ENCODE measurements at places on chromosomes 16 and 17. TPM values are rescaled to one million over a fixed set of nuclear protein-coding genes. Genes with fewer than 3 reads are reported as not detected.

DNA sequence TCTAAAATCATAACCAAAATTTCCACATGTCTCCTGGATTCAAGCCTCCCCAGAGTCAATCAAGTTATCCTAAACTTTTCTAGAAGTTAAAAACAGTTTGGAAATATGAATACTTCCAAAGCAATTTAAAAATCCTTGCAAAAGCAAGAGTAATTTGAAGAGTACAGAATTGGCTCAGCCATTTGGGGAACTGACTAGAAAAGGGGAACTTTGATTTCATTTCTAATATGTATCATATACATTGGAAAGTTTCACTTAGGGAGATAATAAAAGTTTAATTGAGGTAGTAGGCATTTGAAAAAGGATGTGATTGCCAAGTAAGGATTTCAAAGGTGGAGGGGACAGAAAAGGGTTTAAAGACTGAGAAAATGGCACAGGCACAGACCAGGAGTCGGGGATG lies 9.0 kb upstream of the SLFN12L start:
- no peak for DNase-seq

- peak; percentile 54 for DNase-seq
These were observed 14.3 kb upstream of the DYNLRB2 start for GRCh38 chr16:80526418-80527061.

- no peak for DNase-seq
These were observed 27.0 kb downstream of the RSL1D1 start for GRCh38 chr16:11824362-11824761.

GRCh38 chr17:72516772-72517399 lies 396.1 kb downstream of the SOX9 start:
- DNase-seq = no peak

DNA sequence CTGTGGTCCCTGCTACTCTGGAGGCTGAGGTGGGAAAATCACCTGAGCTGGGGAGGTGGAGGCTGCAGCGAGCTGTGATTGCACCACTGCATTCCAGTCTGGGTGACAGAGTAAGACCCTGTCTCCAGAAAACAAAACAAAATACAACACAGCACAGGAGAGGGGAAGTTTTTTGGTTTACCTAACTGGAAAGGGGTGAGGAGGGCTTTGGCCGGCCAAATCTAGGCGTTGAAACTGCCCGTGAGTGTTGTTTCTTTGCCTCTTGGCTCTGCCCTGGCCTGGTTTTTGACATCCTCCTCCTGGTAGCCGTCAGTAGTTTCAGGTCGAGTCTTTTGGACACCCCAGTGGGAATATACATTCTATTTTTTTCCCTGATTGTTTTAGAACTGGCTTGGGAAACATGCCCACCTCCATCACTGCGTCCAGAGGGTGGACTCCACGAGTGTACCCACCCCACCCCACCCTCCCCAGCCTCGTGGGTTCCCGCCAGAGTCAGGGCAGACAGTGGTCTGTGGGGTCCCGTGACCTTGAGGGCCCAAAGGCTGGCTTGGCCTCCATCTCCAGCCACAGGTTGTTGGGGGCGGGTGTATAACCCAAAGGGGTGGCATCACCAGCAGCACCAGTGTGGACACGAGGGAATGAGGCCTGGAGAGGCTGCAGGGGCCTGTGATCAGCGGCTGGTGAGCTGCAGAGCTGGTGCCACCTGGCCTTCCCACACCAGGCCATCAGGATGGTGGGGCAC lies 42.7 kb downstream of the NT5M start:
- DNase-seq = no peak

DNA sequence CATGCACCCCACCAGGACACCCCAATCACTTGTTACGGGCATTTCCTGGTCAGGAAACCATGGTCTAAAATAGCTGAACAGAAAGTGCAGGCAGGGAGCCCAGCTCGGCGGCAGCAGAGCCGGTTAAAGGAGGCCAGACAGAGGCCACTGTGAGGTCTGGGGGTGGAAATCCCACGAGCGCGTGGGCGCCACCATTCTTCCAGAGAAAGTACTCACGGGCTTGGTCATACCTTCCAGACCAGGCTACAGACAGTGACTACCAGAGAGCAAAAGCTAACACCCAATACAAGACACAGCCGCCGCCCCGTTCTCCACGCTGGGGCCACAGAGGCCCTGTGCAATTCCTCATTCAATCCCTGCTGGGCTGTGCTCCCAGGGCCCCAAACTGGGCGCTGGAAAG lies 11.9 kb downstream of the CEP131 start:
- DNase-seq = no peak

DNA sequence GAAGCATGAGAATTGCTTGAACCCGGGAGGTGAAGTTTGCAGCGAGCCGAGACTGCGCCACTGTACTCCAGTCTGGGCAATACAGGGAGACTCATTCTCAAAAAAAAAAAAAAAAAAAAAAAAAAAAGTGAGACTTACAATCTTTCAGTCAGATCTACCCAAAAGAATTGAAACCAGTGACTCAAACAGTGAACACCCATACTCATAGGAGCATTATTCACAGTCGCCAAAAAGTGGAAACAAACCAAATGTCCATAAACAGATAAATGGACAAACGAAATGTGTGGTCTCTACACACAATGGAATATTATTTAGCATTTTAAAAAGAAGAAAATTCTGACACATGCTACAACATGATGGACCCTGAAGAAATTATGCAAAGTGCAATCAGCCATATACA lies 9.1 kb upstream of the SCNN1B start:
- no peak for DNase-seq

DNA sequence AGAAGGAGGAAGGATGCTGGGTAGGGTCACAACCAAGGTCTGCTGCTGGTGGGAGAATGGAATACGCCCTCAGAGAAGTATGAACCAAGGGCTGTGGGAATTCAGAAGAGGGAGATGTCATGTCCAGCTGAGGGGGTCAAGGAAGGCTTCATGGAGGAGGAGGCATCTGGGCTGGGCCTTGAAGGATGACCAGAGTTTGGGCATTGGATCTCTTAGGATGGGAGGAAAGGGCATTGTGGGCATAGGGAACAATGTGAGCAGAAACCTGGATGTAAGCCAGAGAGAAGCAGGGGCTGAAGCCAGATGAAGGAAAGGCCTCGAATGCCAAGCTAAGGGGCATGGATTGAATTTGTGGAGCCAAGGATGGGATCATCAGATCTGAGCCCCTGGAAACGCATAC lies 49.2 kb upstream of the MAP3K14 start:
- peak; percentile 14 for DNase-seq

DNA sequence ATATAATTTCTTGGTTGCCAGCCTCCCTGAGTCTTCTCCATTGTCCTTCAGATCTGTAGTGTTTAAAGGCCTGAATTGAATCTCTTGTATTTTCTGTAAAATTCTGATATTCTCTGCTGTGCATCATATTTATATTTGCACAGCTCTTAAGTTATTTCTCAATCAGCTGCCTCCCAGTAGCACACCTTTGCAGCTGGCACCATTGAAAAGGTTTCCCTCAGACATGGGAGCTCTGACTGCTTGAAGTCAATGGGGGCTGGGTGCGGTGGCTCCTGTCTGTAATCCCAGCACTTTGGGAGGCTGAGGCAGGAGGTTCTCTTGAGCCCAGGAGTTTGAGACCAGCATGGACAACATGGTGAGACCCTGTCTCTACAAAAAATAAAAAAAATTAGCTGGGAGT lies 40.4 kb downstream of the PITPNC1 start:
- peak; percentile 42 for DNase-seq

DNA sequence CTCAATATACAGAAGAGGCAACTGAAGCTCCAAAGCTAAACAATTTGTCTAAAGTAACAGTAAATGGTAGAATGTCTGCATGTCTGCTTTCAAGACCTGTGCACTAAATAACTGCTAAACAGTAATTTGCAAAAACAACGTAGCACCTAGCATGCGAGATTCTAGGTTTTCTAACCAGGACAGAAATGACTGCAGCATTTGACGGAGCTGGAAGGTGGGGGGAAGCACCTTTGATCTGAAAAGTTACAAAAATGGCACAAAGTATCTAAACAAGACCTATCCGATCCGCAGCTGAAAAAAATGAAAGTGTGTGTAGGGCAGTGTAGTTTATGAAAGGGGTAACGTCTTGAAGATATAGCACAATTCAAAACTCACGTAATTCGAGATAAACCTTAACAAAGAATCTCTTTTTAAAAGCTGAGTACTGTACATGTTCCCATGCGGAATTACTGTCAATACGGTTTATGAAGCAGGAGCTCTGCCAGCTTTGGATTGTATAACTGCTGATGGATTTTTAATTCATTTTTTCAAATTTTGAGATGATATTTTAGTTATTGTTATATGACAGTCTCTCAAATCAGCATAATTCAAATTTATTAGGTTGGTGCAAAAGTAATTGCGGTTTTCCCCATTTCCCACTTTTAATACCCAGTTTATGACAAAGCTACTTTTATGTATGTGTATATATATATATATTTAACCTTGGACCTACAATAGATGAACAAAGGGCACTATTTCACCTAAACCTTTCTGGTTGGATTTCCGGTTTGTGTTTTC lies 1.2 kb upstream of the WIPI1 start:
- DNase-seq = no peak

DNA sequence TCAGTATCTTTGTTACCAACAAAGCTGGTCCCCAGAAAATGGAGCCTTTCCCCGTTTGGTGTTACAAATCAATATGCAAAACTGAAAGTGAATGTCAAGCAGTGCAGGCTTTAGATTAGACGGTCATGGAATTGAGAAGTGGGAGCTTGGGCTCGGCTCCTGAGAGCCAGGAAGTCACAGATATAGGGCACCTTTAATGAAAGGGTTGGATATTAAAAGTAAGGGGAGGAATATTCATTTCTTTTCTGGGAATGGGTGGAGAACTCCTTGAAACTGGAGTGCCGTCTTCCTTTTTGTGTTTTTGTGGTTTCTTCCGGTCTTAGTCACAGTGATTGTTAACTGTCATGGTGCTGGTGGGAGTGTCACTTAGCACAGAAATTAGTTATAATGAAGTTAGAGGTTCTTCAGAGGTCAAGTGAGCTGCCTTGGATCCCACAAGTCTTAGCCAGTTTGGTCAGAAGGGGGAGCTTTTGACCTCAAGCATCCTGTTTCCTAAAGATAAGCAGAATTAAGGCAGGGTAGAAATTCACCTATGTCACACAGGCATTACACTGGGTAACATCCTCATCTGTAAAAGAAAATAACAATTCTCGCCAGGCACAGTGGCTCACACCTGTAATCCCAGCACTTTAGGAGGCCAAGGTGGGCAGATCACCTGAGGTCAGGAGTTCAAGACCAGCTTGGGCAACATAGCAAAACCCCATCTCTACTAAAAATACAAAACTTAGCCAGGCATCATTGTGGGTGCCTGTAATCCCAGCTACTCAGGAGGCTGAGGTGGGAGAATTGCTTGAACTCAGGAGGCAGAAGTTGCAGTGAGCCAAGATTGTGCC lies 9.6 kb upstream of the EIF1 start:
- DNase-seq = no peak

DNA sequence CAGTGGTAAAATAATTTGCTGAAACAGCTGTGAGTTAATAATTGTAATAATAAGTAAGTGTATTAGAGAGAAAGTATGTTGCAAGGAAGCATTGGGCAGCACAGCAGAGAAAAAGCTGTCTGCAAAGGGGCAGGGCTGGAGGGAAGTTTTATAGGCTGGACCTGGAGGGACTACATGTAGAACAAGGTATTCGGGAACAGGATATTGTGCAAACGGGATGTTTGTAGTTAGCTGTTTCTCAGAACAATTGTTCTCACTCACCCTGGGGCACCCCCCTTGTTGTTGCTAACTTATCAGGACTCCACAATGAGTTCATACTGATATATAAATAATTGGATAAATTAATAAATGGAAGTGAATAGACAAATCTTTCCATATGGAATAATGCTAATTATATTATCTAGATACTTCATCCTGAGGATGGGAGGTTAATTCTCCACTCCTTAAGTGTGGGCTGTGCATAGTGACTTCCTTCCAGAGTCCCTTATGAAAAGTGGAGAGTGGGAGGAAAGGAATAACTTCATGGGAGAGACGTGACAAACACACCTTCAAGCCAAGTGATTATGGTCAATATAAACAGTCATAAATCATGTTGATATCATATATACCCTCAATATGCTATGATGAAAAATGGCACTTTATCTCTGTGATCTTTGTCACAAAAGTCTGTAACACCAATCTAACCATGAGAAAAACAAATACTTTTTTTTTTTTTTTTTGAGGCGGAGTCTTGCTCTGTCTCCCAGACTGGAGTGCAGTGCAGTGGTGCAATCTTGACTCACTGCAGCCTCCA lies 85.4 kb downstream of the PPM1E start:
- no peak for DNase-seq

GRCh38 chr17:66301367-66301863 lies 998 bp upstream of the PRKCA start:
- no peak for DNase-seq

GRCh38 chr16:84421081-84421937 lies 53.0 kb downstream of the ATP2C2 start:
- no peak for DNase-seq

DNA sequence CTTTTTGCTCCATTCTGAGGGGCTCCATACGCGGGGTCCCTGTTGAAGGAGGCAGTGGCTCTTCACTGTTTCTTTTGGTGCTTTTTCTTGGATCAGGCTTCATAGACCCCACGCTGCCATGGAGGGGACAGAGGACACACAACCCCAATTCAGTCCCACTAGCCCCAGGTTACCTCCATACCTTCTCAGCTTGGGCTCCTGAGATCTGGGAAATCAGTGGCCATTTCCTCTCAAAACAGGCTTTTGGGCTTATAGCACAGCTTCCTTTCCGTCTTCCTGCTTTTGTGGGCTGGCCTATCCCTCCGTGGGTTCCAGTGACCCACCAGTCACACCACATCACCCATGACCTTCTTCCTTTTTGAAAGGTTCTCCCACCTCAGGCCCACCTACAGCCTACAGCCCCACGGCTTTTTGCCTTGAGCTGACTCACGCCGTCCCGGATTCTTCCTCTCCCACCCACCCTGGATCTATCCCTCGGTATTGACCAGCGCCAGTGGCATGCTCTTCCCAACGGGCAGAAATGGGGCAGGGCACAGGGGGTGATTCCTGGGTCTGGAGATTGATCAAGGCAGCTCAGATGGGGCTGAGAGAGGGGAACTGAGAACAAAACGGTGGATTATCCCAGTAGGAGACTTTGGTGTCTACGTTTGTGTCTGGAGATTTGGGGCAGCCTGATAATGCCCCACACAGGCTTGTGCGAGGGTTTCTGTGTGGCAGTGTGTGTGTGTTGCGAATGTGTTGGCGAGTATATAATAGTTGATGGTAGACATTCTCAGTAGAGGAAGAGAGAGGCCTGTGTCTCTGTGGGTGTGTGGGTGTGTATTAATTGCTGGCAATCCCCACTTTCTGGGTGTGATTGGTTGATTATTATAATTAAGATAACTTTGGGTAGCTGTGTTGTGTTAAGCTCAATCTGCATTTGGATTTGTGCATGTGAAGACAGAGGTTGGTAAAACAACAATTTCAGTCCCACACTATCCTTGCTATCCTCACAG lies 3.8 kb downstream of the TBX21 start:
- peak; percentile 33 for DNase-seq

The SHISA6 gene
- total RNA-seq = not detected

The MEOX1 gene
- not detected for total RNA-seq

The SEPTIN1 gene
- total RNA-seq = 1.4 TPM

The APOH gene
- 3,947 TPM for total RNA-seq

The ABCC11 gene
- total RNA-seq = 5.8 TPM

The GGA3 gene
- total RNA-seq = 17.9 TPM

The AXIN2 gene
- total RNA-seq = 3.6 TPM
